Aorta (tissue), 5 donors: ENCODE measurements at places on chromosomes 5 and 9. TPM values are rescaled to one million over a fixed set of nuclear protein-coding genes. Genes with fewer than 3 reads are reported as not detected.

Gene ADGRD2
- not detected for total RNA-seq

Gene CATSPER3
- total RNA-seq: 0.63 TPM

GRCh38 chr9:1490341-1491232, 440.4 kb downstream of the DMRT2 start:
- no peaks in the 10 kb centered on the region for H3K36me3 ChIP-seq
- H3K4me3 ChIP-seq: no peak overlapping the region
- H3K27me3 ChIP-seq: no peaks in the 10 kb centered on the region
- H3K27ac ChIP-seq: no peak overlapping the region
- H3K4me1 ChIP-seq: no peaks in the 10 kb centered on the region
- DNase-seq: no peak

- DNase-seq: no peak
- H3K4me1 ChIP-seq: no peaks in the 10 kb centered on the region
- no peaks in the 10 kb centered on the region for H3K36me3 ChIP-seq
- no peak overlapping the region for H3K4me3 ChIP-seq
Measured at GRCh38 chr5:6737043-6737941, 24.1 kb downstream of the TENT4A start.

- H3K36me3 ChIP-seq: no peaks in the 10 kb centered on the region
- no peaks in the 10 kb centered on the region for H3K4me1 ChIP-seq
- DNase-seq: no peak
- H3K27ac ChIP-seq: no peak overlapping the region
- no peak overlapping the region for H3K4me3 ChIP-seq
- no peaks in the 10 kb centered on the region for H3K27me3 ChIP-seq
Measured at GRCh38 chr5:173592050-173592669, 24.3 kb downstream of the BOD1 start.

DNA sequence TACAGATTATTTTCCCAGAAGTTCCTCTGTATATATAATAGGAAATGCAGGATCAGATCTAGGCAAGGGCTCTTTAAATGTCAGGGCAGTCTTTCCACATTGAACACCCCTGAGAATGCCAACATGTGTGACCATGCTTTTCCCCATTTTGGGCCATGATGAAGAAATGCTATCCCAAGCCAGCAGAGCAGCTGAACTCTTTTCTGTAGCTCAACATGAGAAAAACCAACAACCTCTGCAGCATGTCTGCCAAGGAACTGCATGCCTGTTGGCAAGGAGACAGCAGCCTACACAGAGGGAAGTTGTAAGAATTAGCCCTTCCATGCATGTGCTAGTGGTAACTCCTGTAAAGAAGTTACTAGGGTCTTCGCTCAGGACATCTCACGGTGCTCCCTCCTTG, 9.5 kb upstream of the IFNK start:
- H3K36me3 ChIP-seq: no peaks in the 10 kb centered on the region
- no peak overlapping the region for H3K27ac ChIP-seq
- no peak overlapping the region for H3K4me3 ChIP-seq
- H3K27me3 ChIP-seq: no peaks in the 10 kb centered on the region
- DNase-seq: no peak

- no peaks in the 10 kb centered on the region for H3K4me1 ChIP-seq
- no peaks in the 10 kb centered on the region for H3K27me3 ChIP-seq
- no peak overlapping the region for H3K27ac ChIP-seq
Measured at GRCh38 chr5:10555277-10555684, 8.6 kb upstream of the ANKRD33B start.

GRCh38 chr9:128001779-128002298, 21.1 kb upstream of the EEIG1 start:
- H3K4me1 ChIP-seq: no peaks in the 10 kb centered on the region
- H3K27me3 ChIP-seq: no peaks in the 10 kb centered on the region
- no peak overlapping the region for H3K4me3 ChIP-seq

DNA sequence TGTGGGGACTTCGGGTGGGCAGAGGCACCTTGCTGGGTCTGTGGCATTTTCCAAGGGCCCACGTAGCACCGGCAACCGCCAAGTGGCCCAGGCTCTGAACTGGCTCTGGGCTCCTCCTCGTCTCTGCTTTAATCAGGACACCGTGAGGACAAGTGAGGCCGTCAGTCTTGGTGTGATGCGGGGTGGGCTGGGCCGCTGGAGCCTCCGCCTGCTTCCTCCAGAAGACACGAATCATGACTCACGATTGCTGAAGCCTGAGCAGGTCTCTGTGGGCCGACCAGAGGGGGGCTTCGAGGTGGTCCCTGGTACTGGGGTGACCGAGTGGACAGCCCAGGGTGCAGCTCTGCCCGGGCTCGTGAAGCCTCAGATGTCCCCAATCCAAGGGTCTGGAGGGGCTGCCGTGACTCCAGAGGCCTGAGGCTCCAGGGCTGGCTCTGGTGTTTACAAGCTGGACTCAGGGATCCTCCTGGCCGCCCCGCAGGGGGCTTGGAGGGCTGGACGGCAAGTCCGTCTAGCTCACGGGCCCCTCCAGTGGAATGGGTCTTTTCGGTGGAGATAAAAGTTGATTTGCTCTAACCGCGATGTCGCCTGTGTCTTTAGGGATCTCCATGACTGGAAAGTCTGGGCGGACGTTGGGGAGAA, 5.8 kb downstream of the DPP7 start:
- no peak overlapping the region for H3K27ac ChIP-seq
- no peak for DNase-seq
- H3K27me3 ChIP-seq: no peaks in the 10 kb centered on the region
- H3K4me1 ChIP-seq: no peaks in the 10 kb centered on the region
- H3K36me3 ChIP-seq: peaks cover 9% of the 10 kb centered on the region

DNA sequence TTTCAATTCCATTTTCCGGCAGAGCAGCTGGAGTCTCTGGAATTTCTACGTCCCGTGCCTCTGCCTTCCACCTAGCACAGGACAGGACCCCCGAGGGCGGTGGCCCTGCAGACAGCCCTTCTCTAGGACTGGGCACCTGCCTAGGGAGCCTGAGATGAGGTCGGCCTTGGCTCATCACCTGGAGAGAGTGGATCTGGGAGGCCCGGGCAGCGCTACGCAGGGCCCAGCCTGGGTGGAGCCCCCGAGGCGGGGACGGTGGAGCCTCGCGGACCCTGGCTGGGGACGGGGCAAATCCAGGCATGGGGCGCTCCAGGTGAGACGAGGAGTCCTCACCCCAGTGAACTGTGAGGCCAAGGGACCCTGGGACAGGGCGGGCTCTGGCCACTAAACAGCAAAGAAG, 114.5 kb downstream of the MTRR start:
- no peaks in the 10 kb centered on the region for H3K4me1 ChIP-seq
- H3K4me3 ChIP-seq: no peak overlapping the region
- no peaks in the 10 kb centered on the region for H3K27me3 ChIP-seq
- H3K27ac ChIP-seq: no peak overlapping the region

GRCh38 chr5:123514615-123515355, 2.8 kb downstream of the CSNK1G3 start:
- peaks cover 4% of the 10 kb centered on the region for H3K4me1 ChIP-seq
